ENCODE measurements at places on chromosomes 7 and 10.

DNA sequence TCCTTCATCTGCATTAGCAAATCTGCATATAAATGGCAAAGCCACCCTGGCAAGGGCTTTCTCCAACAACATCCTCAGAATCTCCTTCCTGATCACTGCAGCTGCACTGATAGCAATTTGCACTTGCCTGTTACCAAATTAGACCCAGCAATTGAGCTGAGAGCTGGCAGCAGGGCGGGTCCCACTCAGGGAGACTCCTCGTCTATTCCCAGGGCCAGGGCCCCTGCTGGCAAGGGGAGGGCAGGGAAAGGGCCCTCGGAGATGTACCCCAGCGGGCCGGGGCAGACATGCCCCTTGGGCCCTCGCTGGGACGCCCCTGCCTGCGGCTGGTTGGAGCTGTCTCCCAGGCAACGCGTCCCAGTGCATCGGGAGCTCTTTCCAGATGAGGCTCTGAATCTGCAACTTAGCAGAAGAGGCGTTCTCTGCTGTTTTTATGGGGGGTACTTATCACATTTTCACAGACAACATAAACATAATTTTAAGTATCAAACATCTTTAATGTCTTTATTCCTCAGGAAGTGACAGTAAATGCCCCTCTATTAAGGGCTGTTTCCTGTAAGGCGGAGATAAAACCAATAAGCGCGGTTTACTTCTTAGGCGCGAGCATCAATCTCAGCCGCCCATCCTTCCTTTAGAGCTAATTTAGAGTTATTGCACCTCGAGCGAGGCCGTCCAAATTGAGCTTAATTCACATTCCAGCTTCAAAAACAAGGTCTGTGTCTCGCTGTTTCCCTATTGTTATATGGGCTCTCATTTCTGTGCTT is 249.0 kb upstream of the PPP2R2D start:
- no peak for DNase-seq

DNA sequence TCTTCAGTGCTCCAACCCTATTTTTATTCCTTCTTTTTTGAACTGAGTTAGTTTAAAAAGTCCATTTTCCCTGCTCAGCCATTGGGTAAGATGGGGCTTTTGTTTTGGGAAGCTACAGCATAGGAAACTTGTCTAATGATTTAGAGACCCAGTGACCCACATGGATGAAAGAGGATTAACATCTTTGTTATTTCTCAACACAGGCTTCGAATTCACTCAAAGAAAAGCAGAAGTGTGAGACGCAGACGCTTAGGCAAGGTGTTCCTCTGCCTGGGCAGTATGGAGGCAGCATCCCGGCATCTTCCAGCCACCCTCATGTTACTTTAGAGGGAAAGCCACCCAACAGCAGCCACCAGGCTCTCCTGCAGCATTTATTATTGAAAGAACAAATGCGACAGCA is 152.0 kb downstream of the HDAC9 start:
- no peak for DNase-seq

GRCh38 chr7:77862691-77863090 is 64.1 kb downstream of the PHTF2 start:
- DNase-seq: no peak

DNA sequence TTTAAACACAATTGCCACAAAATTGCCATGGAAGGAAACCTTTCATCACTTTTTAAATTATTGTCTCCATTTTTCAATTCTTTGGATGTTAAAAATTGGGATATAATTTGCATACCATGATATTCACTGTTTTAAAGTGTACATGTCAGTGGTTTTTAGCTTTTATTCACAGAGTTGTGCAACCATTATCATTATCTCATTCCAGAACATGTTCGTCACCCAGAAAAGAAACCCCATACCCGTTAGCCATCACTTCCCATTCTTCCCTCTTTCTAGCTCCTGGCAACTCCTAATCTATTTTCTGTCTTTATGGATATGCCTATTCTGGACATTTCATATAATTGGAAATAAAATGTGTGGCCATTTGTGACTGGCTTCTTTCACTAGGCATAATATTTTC is 260.3 kb upstream of the FERD3L start:
- no peak for DNase-seq

- no peak for DNase-seq
Observed at GRCh38 chr7:152883858-152884257, 124.3 kb downstream of the ACTR3B start.

DNA sequence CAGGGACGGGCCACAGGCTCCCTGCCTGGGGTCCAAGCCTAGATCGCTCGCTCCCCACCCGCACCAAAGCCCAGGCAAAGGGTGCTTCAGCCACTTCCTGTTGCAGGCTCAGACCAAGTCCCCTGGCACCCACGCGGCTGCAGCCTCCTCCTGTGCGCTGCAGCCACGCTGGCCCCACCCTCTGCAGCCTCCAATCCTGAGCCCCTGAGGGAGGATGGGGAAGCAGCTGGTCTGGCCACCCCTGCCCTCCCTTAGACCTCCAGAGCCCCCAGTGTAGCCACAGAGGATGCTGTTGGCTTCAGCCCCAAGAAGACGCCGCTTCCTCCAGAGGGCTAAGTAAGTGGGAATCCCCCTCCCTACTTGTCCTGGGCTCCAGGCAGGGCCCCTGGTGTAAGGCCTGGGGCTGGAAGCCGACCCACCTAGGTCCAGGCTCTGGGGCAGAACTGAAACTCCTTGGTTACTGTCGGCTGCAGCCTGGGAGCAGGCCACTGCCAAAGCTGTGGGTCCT is 9.4 kb downstream of the LIMK1 start:
- DNase-seq: no peak

- DNase-seq: no peak
Observed at GRCh38 chr10:66924674-66925345, 1.0 kb upstream of the LRRTM3 start.

GRCh38 chr10:109358325-109358724 is 565.0 kb downstream of the XPNPEP1 start:
- DNase-seq: no peak

DNA sequence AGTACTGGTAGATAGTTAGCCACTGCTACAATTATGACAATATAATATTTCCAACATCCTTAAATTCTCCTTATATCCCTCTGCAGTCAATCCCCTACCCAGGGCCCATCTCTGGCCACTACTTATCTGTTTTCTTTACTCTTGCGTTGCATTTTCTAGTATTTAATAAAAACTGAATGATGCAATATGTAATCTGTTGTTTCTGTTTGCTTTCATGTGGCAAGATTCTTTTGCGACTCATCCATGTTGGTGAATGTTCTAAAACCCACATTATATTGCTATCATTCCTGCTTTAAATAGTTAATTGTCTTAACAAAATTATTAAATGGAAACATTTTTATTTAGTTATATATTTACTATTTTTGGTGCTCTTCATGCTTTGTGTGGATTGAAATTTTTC is 338.5 kb downstream of the MDFIC start:
- no peak for DNase-seq

- no peak for DNase-seq
Observed at GRCh38 chr10:18043148-18044006, 91.7 kb downstream of the SLC39A12 start.

- no peak for DNase-seq
Observed at GRCh38 chr7:124459101-124460055, 306.2 kb downstream of the GPR37 start.

GRCh38 chr7:132059141-132059540 is 502.7 kb upstream of the PODXL start:
- DNase-seq: no peak

DNA sequence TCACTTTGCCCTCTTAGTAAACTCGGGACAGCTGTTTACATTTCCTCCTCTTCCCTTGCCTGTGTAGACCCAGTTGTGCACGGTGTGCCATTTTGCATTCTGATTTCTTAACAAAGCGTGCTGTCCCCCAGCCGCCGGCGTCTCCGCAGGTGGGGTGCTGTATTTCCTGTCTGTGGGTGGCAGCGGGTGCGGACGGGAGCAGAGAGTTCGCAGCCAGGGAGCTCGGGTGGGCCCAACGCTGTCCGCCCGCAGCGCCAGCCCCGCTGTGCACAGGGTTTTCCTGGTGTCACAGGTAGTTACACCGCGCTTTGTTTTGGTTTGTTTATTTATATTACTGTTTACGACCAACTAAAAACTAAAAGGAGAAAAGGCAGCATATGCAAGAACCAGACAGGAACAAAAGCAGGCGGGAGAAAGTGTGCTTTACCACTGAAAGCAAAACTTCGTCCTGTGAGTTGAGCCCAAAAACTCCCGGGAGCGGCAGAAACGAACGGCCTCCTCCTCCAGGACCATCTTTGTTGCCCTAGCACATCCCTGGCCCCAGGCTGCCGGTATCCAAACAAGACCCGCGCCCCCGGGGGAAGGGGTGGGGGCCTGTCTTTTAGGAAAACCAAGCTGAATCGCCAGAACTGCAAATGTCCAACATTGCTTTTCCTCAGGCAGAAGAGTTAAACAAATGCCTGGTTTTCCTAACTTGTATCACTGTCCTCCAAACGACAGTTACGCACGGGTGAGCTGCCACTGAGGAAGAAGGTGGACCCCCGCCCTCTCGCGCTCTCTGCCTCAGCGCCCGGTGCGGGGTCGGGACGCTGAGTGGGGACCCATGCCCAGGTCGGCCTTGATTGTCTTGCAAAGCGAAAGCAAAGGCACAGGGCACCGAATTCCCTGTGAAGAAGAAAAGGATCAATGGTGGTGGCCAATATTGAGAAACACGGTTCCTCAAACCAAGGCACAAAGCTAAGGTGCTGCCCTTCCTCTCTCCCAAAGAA is 45.9 kb upstream of the DRGX start:
- no peak for DNase-seq
